Calu3 (cell line): ENCODE measurements at places on chromosomes 3 and 15. TPM values are rescaled to one million over a fixed set of nuclear protein-coding genes. Genes with fewer than 3 reads are reported as not detected.

The TM4SF4 gene
- total RNA-seq: 257 and 881 TPM in 2 replicates

The SLC22A14 gene
- 1.8 and 2.1 TPM in 2 replicates for total RNA-seq

The FOXB1 gene
- not detected in 2 replicates for total RNA-seq

The NR2E3 gene
- 0.49 and 0.83 TPM in 2 replicates for total RNA-seq

The FGF12 gene
- 9.7 and 15.7 TPM in 2 replicates for total RNA-seq

The SRGAP3 gene
- 8.2 and 9.7 TPM in 2 replicates for total RNA-seq

The AQP9 gene
- total RNA-seq: not detected in 2 replicates

The TMEM207 gene
- 0.57 and 1.4 TPM in 2 replicates for total RNA-seq

The WDR93 gene
- total RNA-seq: not detected in 2 replicates

The EPM2AIP1 gene
- total RNA-seq: 13.2 and 15.6 TPM in 2 replicates

The CDCP1 gene
- 66.4 and 66.9 TPM in 2 replicates for total RNA-seq

The FBN1 gene
- total RNA-seq: 0.93 and 1.1 TPM in 2 replicates

GRCh38 chr3:156290924-156291271 lies 170.5 kb downstream of the KCNAB1 start:
- peaks cover 69% of the 10 kb centered on the region for H3K27me3 ChIP-seq
- no peak overlapping the region for H3K27ac ChIP-seq
- DNase-seq: no peak
- H3K4me1 ChIP-seq: no peaks in the 10 kb centered on the region

- H3K27ac ChIP-seq: no peak overlapping the region
- H3K4me3 ChIP-seq: no peak overlapping the region
Observed at GRCh38 chr3:108031895-108032294, 58.9 kb downstream of the CD47 start.

- no peaks in the 10 kb centered on the region for H3K36me3 ChIP-seq
- H3K4me1 ChIP-seq: no peaks in the 10 kb centered on the region
- no peak overlapping the region for H3K27ac ChIP-seq
- peak; percentile 38 for DNase-seq
- H3K27me3 ChIP-seq: no peaks in the 10 kb centered on the region
- no peak overlapping the region for H3K4me3 ChIP-seq
Observed at GRCh38 chr15:67303490-67304363, 49.1 kb downstream of the IQCH start.

DNA sequence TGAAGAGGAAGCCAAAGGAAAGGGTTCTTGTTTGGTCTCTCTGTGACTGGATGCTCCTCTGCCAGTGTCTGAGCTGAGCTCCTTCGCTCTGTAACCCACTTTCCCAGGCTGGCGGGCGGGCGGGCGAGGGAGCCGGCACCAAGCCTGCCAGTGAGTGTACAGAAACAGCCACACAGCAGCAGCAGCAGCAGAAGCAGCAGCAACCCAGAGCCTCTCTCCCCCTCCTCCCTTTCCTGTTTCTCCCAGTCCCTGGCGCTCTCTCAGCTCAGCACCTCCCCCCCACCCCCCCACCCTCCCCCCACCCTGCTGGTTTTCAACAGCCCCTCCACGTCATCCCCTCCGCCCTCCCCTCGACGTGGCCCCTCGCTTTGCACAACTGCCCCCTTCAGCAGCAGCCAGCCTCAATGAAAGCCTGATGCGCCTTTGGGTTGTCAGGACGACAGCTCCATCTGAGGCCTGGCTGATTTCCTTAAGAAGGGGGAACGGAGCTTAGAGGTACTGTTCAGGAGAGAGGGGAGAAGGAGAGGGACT lies at the start of gene LSAMP:
Gene LSAMP (minus strand): TSS at position 177 of the 531 bp plus-strand sequence.
- H3K27ac ChIP-seq: peak within 1 kb of the TSS; percentile 76
- no peaks in the 10 kb centered on the region for H3K27me3 ChIP-seq
- peaks cover 42% of the 10 kb centered on the region for H3K4me1 ChIP-seq
- peak within 1 kb of the TSS; percentile 85 for H3K4me3 ChIP-seq
- H3K36me3 ChIP-seq: peaks cover 13% of the 10 kb centered on the region

GRCh38 chr3:143832433-143832832 lies 15.8 kb downstream of the SLC9A9 start:
- H3K27ac ChIP-seq: no peak overlapping the region
- no peak for DNase-seq
- H3K4me3 ChIP-seq: no peak overlapping the region
- no peaks in the 10 kb centered on the region for H3K36me3 ChIP-seq
- H3K4me1 ChIP-seq: peaks cover 6% of the 10 kb centered on the region
- no peaks in the 10 kb centered on the region for H3K27me3 ChIP-seq

GRCh38 chr3:1552831-1553230 lies 460.0 kb downstream of the CNTN6 start:
- DNase-seq: no peak
- no peaks in the 10 kb centered on the region for H3K36me3 ChIP-seq
- no peak overlapping the region for H3K4me3 ChIP-seq

DNA sequence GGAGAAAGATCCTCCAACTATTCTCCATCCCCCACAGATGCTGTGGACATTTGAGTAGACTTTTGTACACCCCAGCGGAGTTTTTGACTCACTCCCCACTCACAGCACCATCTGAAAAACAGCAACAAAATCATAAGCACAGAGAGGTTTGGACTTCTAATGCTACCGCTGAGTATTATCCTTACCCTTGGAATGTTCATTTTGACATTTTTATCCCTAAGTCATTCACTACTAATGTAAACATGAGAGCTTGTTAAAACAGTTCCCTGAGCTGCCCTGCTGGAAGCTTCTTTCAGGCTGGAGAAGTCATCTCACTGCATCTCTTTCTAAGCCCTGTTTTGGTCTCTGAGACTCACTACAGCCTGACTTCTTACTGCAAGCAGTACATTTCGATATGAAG lies 1045.9 kb downstream of the MCTP2 start:
- no peak overlapping the region for H3K4me3 ChIP-seq
- H3K27ac ChIP-seq: no peak overlapping the region
- no peaks in the 10 kb centered on the region for H3K27me3 ChIP-seq
- H3K4me1 ChIP-seq: no peaks in the 10 kb centered on the region

DNA sequence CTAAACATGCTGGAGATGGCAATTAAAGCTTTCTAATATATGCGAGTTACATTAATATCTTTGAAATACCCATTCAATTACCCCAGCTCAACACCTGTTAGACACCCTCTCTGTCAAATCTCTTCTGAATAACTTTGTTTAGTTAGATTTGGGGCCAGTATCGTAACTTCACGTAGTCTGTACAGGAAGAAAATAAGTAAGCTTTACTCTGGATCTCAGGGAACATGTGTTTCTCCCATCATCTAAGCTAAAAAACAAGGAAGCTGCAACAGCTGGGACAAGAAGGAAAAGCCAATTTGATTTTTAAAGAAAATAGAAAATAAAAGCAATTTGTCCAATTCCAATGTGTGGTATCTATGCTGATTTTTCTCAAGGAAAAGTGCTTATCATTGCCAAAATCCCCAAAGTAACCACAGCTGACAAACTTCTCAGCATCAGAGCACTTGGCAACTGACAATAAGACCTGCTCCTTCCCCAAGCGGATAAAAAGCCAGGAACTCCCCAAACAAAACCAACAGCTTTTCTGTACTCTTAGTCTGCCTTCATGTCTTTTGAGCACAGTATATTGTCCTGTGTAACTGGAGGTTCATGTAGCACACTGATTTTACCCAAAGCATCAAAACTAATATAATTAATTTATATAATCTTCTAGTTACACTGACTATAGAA lies 279.1 kb downstream of the ZBTB20 start:
- no peaks in the 10 kb centered on the region for H3K27me3 ChIP-seq
- H3K4me3 ChIP-seq: no peak overlapping the region
- no peak overlapping the region for H3K27ac ChIP-seq
- no peaks in the 10 kb centered on the region for H3K4me1 ChIP-seq

DNA sequence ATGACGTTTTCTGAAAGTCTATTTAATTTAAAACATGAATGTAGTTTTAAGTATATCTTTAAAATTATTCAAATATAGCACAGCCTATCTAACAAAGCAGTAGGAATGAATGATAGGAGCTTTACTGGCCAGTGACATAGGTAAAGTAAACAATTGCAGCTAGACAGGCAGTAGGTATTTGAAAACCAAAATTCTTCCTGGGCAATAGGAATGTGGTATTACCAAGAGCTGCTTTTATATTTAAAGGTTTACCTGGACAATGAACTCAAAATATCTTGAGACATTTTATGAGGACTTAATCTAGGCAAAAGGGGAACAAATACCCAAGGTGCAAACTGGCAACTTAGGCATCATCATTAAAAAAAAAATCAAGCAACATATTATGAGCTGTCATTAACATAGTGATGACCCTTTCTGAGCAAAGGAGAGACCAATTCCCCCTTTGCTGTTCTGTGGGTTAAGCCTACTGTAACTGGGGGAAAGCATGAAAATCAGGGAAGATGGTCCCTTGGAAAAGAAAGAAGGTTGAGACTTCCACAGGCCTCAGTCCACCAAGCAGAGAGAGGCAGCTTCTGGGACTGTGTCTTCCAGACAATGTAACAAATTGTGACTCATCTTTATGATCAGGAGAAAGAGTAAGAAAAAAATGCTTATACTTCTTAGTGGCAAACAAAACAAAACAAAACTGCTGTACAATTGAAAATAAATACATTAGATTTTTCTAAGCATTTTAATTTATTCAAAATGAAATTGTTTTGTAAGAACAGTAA lies 12.9 kb downstream of the ISL2 start:
- peaks cover 15% of the 10 kb centered on the region for H3K36me3 ChIP-seq
- DNase-seq: no peak
- H3K4me1 ChIP-seq: peaks cover 15% of the 10 kb centered on the region
- H3K27me3 ChIP-seq: peaks cover 15% of the 10 kb centered on the region

- H3K27me3 ChIP-seq: no peaks in the 10 kb centered on the region
- peaks cover 23% of the 10 kb centered on the region for H3K36me3 ChIP-seq
- peaks cover 33% of the 10 kb centered on the region for H3K4me1 ChIP-seq
- peak; percentile 49 for DNase-seq
- H3K27ac ChIP-seq: peak overlapping the region; percentile 14
Observed at GRCh38 chr3:185280572-185281365, 26.9 kb upstream of the EHHADH start.

GRCh38 chr15:101613130-101614000 lies 38.8 kb downstream of the TM2D3 start:
- no peak overlapping the region for H3K4me3 ChIP-seq
- H3K27ac ChIP-seq: no peak overlapping the region
- peak; percentile 56 for DNase-seq
- peaks cover 26% of the 10 kb centered on the region for H3K4me1 ChIP-seq
- H3K36me3 ChIP-seq: peaks cover 5% of the 10 kb centered on the region

GRCh38 chr3:49845694-49846093 lies 10.7 kb downstream of the TRAIP start:
- H3K27ac ChIP-seq: no peak overlapping the region
- no peak overlapping the region for H3K4me3 ChIP-seq
- peaks cover 6% of the 10 kb centered on the region for H3K36me3 ChIP-seq
- H3K4me1 ChIP-seq: peaks cover 9% of the 10 kb centered on the region

GRCh38 chr15:75649848-75650247 lies 2.1 kb downstream of the SNX33 start:
- DNase-seq: no peak
- H3K27ac ChIP-seq: no peak overlapping the region
- H3K4me1 ChIP-seq: peaks cover 63% of the 10 kb centered on the region
- H3K36me3 ChIP-seq: peaks cover 60% of the 10 kb centered on the region

- no peak for DNase-seq
- no peaks in the 10 kb centered on the region for H3K27me3 ChIP-seq
- H3K4me1 ChIP-seq: no peaks in the 10 kb centered on the region
- no peaks in the 10 kb centered on the region for H3K36me3 ChIP-seq
- H3K4me3 ChIP-seq: no peak overlapping the region
Observed at GRCh38 chr3:106560451-106560966, 691.7 kb upstream of the CBLB start.

DNA sequence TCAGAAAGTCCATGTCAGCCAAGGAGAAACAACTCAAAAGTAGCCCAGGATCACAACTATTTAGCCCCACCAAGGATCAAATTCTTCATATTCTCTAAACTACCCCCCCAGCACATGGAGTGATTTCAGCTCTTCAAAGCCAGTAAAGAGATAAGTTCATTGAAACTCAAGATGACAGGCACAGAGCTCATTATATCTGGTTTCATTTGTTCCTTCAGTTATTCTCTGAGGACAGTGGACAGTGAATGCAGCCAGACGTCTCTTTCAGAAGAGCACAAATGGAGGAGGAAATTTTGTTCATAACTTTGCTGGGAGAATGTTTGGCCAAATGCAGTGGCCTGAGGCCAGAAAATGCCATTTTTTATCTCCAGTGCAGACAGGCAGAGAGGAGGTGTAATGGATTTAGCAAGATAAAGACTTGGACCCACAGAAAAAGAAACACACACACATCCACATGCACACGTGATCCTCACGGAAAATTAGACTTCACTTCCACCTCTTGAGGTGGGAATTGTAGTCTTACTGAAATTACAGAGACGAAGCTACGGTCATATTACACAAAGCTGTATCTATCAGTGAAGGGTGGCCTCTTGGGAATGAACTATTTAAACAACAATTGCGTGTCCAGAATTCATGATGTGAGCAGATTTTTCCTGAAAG lies 64.6 kb downstream of the HES1 start:
- H3K27ac ChIP-seq: no peak overlapping the region
- DNase-seq: no peak
- H3K36me3 ChIP-seq: peaks cover 8% of the 10 kb centered on the region
- H3K4me1 ChIP-seq: peaks cover 13% of the 10 kb centered on the region
- H3K27me3 ChIP-seq: peaks cover 66% of the 10 kb centered on the region

DNA sequence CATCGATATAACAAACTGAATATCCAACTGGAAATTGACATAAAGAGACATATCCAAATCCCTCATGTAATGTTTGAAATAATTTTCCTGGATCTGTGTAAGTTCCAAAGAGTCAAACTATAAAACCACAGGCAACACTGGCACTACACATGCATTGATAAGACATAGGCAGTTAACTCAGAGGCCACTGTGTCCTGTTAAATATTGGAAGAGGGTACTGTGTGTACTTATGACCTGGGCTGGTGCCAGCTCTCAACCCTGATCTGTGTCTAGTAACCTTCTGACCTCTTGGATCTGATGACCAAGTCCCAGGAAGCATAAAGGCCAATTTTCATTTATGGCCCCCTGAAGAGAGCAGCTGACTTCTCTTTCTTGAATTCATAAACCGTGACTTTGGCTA lies 4.5 kb downstream of the NR1I2 start:
- no peaks in the 10 kb centered on the region for H3K36me3 ChIP-seq
- no peak overlapping the region for H3K27ac ChIP-seq
- no peaks in the 10 kb centered on the region for H3K27me3 ChIP-seq
- no peak for DNase-seq
- H3K4me3 ChIP-seq: no peak overlapping the region

GRCh38 chr15:44264148-44264547 lies 24.4 kb upstream of the GOLM2 start:
- no peak overlapping the region for H3K4me3 ChIP-seq
- H3K36me3 ChIP-seq: no peaks in the 10 kb centered on the region
- H3K4me1 ChIP-seq: no peaks in the 10 kb centered on the region
- no peaks in the 10 kb centered on the region for H3K27me3 ChIP-seq
- DNase-seq: no peak

GRCh38 chr15:101608201-101608600 lies 44.0 kb downstream of the TM2D3 start:
- peaks cover 11% of the 10 kb centered on the region for H3K4me1 ChIP-seq
- no peak overlapping the region for H3K4me3 ChIP-seq
- H3K36me3 ChIP-seq: no peaks in the 10 kb centered on the region

GRCh38 chr3:162777118-162777517 lies 1280.5 kb downstream of the OTOL1 start:
- DNase-seq: peak; percentile 17
- no peaks in the 10 kb centered on the region for H3K4me1 ChIP-seq
- H3K4me3 ChIP-seq: no peak overlapping the region
- H3K36me3 ChIP-seq: no peaks in the 10 kb centered on the region
- H3K27ac ChIP-seq: no peak overlapping the region
